ENCODE measurements at places on chromosomes 1 and 21.

DNA sequence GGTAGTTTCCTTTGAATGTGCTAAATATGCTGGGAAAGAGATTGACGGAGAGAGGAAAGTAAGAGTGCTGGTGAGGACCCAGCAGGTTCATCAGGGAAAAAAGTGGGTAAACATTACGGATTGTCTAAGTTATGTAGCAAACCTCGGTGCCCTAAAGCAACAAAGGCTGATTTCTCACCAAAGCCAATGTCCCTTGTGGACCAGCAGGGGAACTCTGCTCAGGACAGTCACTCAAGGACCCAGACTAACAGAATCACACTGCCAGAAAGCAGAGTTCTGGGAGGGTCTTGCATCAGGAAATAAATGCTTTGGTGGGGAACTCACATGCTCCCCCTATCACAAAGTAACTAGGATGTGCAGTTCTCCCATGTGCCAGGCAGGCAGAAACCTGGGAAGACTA lies 1.7 kb upstream of the IKBKE start:
- no peak for DNase-seq

- no peak for DNase-seq
These were observed 74.7 kb upstream of the CLDN14 start for GRCh38 chr21:36554411-36555157.

DNA sequence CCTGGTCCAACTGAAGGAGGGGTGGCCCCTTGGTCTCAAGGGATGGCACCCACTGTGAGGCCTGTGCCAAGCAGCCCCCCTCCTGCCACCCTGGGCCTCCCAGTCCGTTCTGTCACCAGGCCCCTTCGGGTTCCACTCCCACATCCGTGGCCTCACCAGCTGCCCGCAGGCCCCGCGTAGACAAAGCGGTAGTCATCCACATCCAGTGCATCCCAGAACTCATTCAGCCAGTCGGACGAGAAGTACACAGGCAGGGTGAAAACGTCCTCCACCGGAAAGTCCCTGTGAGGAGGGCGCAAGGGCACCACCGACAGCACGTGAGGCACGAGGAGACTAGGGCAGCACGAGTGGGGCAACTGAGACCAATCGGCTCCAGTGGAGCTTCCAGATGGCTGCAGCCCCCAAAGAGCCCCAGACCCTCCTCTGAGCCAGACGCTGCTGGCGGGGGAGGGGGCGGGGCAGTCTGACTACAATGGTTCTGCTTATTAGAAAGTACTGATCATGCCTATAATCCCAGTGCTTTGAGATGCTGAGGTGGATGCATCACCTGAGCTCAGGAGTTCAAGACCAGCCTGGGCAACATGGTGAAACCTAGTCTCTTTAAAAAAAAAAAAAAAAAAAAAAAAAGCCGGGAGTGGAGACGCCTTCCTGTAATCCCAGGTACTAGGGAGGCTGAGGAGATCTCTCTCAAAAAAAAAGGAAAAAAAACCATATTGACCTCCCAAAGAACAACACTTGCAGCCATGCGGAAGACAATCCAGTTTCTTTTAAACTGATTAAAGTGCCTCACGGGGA lies 1.2 kb downstream of the JMJD4 start:
- no peak for DNase-seq

GRCh38 chr1:202159534-202160371 lies 649 bp downstream of the PTPN7 start:
- peak; percentile 72 for DNase-seq

DNA sequence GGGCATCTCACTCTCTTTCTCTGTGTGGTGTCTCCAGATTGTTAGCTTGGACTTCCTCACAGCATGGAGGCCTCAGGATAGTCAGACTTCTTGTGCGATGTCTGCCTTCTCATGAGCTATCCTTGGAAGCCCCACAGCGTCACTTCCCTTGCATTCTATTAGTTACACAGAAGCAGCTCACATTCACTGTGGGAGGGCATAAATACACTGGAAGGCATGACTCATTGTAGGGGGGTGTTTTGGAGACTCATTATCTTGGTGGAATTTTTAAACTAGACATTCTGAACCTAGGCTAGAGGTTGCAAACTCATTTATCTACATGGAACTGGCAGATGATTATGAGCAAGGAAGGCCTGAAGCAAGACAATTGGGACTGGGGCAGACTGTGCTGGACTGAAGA lies 21.4 kb upstream of the FASLG start:
- no peak for DNase-seq

- no peak for DNase-seq
These were observed 163.2 kb downstream of the ZBTB18 start for GRCh38 chr1:244214009-244214967.

GRCh38 chr1:177953549-177953948 lies 16.3 kb downstream of the SEC16B start:
- no peak for DNase-seq

DNA sequence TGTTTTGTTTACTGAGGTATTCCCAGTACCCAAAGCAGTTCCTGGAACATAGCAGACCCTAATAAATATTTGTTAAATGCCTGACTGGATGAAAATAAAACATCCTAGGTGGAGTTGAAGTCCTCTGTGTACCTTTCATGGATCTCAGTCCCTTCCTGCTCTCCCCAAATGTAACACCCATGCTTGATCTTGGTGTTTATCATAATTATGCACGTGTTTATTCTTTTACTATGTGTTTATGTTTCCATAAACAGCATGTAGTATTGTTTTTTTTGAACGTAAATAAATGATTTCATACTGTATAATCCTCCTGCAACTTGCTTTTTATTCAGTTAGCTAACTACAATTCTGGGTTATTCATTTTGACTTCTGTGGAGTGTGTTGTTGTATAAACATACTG lies 4.8 kb downstream of the LACTBL1 start:
- no peak for DNase-seq

GRCh38 chr1:160830321-160831153 lies 32.1 kb downstream of the CD244 start:
- DNase-seq = peak; percentile 16

DNA sequence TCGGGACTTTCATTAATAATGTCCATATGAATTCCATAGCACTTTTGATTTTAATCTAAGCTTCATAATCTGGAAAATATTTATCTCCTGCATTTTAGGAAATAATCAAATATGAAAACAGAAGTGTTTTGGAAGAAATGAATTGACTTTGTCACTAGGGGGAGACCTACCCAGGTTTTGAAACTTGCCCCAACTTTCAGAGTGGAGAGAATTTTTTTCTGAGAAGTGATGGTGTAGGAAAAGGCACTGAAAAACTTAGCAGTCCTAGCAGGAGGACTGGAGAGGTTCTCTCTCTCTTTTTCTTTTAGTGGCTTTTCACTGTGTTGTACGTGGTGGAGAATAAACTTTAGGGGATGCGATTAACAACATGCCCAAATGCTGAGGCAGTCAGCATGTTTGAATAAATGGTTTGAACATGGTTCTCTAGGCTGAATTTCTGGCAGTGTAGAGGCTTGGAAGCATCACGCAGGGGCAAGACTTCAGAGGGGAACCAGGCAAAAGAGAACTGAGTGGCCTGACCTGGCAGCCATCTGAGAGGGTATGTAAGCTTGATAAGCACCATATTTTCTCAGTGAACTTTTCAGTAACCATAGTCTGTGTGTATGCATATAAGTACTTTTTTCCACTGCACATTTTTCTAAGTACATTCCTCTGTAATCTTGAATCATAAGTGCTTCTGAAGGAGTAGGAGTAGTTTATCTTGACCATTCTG lies 68.3 kb upstream of the NEK7 start:
- DNase-seq = peak; percentile 68

DNA sequence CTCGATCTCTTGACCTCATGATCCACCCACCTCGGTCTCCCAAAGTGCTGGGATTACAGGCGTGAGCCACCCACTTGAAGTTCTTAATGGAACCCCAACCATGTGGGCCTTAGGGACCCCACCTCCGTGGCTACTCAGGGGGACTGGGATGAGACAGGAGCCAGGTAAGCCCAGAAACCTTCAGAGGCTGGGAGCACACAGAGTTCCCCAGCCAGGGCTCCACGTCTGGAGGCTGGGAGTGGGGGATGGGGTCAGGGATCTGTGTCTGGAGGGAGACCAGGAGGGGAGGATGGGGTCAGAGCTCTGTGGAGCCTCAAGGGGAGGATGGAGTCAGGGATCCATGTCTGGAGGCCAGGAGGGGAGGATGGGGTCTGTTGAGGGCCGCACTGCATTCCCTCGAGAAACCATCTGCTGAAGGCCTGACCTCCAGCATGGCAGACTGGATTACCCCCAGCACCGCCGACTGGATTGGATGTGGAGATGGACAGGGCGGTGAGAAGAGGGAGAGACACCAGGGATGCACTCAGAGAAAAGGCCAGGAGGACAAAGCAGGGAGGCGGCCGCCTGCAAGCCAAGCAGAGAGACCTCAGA lies 2.1 kb upstream of the FTCD start:
- no peak for DNase-seq

GRCh38 chr1:108845446-108845845 lies 11.4 kb downstream of the AKNAD1 start:
- no peak for DNase-seq

DNA sequence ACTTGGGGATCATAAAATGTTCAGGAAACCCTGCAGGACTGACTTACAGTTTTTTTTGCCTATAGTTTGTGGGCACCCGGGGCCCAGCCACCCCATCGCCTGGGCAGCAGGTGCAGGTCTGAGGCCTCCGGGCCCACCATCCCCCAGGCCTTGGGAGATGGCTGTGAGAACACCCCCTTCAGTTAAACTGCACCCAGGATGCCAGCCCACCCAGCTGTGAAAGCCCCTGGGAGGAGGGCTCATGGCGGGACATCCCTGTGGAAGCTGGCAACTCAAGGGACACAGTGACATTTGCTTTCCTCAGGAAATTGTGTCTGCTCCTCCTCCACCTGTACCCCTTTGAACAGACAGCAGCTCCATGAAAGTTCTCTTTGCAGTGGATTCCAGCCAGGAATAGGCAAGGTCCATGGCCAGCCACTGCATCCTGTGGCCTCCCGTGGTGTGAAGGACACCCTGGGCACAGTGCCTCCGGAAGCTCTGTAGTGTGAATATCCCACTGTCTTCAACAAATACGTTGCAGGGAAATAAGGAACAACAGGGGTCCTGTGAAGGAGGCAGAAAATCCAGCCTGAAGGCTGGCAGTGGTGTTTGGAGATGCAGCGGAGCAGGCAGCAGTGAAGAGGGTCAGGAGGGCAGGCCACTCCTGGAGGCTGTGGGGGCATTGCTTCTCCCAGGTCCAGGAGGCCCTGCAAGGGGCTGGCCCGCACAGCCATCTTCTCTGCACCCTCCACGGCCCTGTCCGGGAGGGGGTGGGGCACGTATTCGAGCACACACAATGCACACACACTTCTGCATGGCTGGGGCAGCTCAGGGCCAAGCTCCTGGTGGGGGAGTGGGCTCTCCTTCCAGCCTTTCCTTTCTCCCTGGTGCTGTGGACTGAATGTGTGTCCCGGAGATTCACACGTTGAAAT lies 2.1 kb upstream of the OBSCN start:
- no peak for DNase-seq

GRCh38 chr21:37968744-37969143 lies 52.5 kb upstream of the KCNJ6 start:
- no peak for DNase-seq

DNA sequence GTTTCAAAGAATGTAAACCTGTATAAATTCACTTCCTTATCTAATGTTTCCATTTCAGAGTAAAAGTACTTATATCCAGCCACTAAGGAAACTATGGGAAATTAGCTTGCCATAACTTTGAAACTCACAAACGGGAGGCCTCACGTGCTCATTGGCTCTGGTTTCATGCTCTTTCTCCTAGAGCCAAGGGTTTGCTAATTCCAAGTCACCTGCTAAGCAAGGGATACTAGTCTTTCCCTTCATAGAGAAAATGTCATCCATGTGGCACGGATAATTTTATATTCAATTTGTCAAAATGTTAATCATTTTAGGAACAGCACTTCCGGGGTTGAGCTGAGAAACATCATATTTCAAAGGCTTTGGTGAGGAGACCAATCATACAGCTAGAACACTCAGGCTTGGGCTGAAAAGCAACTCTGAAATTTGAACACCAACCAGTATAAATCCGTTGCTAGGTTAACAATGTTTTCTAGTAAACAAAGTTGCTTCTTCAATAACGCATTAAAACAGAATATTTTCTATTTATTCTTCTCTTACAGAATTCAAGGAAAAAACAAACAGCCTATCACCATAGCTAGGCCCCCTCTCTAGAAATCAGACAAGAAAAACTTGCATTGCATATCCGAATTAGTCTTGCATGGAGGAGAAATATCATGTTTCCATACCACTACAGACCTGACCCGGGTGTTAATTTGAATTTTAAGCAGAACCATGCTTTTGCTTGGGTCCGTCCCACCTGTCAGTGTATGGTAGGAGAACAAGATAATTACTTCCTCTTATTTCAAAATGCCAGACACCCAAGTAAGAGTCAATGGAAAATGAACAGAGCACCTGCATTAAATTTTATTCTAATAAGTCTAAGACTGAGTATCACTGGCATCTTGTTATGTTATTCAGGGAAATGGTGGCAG lies 196.1 kb upstream of the ESRRG start:
- no peak for DNase-seq

DNA sequence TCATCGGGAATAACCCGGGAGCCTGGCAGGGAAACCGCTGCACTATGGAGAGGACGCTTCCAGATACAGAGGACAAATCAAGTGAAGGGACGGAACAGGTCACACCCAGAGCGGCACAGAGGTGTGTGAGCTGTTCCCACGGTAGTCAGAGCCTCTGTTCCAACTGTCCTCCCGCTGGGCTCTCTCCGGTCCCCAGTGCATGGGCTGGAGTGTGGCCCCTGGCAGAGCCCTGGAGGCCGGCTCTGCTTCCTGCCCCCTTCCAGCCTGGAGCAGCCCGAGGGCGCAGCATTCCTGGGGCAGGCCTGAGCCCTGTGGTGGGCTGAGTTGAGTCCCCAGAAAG lies 11.9 kb upstream of the ZBTB21 start:
- DNase-seq = no peak

DNA sequence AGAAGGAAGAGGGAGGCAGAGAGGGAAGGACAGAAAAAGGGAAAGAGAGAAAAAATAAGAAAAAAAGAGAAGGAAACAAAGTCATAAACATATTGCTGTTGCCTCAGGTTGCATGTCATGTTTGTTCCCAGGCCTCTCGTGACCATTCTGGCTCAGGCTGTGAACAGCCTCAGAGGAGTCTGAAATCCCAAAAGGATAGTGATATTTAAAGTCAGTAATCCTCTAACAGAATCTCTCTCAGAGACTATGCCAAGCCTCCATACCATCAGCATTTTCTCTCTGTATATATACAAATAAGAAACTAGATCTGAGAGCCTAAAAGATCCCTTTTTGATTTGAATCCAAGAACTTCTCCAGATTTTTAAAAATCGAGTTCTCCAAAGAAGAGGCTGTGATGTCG lies 35.2 kb downstream of the GORAB start:
- DNase-seq = no peak

- no peak for DNase-seq
These were observed 47.0 kb upstream of the SLC2A1 start for GRCh38 chr1:43005460-43006361.

- peak; percentile 31 for DNase-seq
These were observed 22.7 kb upstream of the FHAD1 start for GRCh38 chr1:15224259-15224869.

DNA sequence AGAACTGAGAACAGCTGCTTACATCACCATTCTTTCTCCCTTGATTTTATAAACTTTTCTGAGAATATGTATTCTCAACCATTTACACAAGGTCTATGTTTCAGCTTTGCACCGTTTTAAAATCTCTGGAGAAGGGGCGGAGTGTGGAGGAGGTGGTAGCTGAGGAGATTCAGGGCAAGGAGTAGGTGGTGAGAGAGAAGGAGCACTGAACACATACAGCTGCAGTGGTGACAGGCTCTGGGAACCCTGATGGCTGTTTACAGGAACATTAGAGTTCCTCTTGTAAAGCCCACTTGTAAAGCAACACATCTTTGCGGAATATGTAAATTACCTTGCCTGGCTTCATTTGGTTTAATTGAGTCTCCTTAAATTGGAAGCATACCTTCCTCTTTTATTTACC lies 89.7 kb downstream of the SMYD2 start:
- no peak for DNase-seq

Data from GDM1 (cell line).